ENCODE measurements at places on chromosomes 12 and 14. TPM values are rescaled to one million over a fixed set of nuclear protein-coding genes. Genes with fewer than 3 reads are reported as not detected.

The SMAGP gene
- 4.3 TPM for total RNA-seq

The FGF23 gene
- total RNA-seq = not detected

The VASH1 gene
- total RNA-seq = 5.6 TPM

- DNase-seq = no peak
These were observed 10.0 kb downstream of the MNAT1 start for GRCh38 chr14:60744566-60744965.

DNA sequence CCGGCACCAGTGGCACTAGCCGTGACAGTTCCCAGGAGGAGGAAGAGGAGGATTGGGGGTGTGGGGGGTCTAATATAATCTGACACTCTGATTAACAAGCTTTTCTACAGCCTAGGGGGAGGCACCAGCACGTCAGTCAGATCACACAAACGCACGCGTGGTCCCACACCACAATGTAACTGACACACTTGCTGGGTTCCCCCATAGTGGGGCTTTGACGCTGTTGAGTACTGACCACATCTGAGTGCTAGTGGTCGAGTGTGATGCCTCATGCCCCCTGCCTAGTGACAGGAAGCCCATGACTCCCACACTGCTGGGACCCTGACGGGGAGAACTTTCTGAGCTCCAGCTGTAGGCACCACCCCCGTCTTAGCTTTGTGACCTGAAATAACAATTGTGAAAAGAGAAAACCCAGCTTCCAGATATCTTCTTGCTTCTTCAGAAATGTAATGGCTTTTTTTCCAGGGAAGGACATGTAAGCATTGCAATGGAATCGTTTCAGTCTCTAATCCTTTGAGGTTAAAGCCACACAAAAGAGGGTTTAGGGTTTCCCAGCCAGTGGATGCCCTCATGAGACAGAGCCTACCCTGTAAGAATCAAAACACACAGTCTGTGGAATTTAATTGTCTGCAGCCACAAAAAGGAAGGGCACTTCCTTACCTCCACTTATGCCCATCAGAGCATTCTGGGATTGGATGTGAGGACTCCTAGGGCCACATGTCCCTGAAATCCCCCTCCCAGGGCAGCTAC, 183.9 kb downstream of the PIWIL1 start:
- DNase-seq = no peak

- no peak for DNase-seq
These were observed 141.0 kb upstream of the OVCH1 start for GRCh38 chr12:29638528-29638927.

- peak; percentile 14 for DNase-seq
These were observed 108.3 kb downstream of the NUAK1 start for GRCh38 chr12:106030210-106031071.

- no peak for DNase-seq
These were observed 54.2 kb downstream of the SUSD6 start for GRCh38 chr14:69665631-69666030.

GRCh38 chr12:20305470-20305869, 62.9 kb upstream of the PDE3A start:
- no peak for DNase-seq

DNA sequence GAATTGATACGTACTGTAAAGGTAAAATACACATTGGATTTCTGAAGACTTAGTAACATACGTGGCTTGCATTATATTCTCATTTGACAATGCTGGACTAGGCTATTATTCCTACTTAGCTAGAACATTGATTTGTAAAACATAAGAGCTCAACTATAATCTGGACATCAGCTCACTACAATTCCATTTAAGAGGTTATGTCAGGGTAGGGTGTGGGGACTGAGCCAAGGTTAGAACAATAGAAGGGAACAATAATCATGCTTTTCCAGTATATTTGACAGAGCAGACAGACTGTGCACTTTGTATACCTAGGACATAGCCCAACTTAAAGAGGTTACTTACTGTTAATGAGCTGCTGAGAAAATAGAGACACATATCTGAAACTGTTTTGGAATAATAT, 10.8 kb downstream of the ZCRB1 start:
- no peak for DNase-seq

GRCh38 chr14:24513009-24513408, 4.9 kb upstream of the CMA1 start:
- DNase-seq = no peak

- DNase-seq = peak; percentile 14
These were observed 69.2 kb upstream of the ARHGAP5 start for GRCh38 chr14:32007755-32008362.

DNA sequence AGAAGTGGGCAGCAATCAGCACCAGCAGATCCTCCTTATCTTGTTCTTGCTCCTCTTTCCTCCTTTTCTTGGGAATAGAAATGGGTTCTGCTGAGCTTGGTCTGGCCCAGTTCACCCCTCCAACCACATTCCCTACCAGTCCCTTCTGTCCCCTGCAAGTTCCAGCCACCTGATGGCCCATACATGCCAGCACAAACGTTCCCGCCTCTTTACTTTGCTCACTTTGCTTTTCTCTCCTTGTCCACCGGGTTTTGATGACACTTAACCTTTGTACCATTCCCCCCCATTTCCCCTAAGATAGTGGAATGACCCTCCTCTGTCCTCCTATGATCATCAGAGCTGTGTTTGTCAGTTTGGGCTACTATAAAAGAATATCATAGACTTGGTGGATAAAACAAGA, 23.4 kb upstream of the EML1 start:
- no peak for DNase-seq

DNA sequence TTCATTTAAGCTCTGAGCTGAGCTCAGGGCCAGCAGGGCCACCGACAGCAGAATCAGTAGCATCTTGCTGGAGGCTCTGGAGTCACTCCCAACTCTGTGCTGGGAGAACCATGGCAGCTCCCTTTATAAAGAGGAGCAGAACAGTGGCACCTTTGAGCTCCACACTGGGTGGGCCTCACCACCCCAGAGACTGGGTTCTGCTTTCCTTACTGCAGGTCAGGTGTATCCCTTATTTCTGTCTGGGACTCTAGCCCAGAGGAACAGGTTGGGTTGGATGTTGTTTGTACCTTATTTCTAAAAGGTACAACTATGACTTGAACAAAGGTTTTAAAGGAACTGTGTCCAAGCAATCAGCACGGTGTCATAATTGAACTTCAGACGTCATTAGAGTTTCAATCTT, at the start of gene PRB3:
TSS of gene PRB3 (minus strand) at position 101 of the 400 bp plus-strand sequence. CDS start at position 63, 38 bp downstream.
- no peak for DNase-seq

DNA sequence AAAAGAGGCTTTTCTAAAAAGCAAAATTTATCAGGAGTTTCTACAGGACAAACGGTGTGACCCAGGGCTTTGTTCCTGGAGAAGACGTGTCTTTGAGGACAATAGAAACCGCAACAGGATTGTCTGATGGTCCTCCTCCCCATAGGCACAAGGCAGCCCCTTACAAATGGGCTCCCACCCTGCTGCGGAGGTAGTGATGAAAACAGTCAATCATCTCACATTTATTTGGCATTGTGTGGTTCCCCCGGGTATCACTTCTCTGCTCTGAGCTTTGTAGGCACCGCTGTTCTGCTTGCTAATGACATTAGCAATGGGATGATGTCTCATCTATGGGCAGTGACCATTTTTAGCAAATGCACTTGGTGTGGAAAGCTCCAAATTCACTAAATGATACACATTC, 155.5 kb upstream of the TMPO start:
- DNase-seq = no peak

DNA sequence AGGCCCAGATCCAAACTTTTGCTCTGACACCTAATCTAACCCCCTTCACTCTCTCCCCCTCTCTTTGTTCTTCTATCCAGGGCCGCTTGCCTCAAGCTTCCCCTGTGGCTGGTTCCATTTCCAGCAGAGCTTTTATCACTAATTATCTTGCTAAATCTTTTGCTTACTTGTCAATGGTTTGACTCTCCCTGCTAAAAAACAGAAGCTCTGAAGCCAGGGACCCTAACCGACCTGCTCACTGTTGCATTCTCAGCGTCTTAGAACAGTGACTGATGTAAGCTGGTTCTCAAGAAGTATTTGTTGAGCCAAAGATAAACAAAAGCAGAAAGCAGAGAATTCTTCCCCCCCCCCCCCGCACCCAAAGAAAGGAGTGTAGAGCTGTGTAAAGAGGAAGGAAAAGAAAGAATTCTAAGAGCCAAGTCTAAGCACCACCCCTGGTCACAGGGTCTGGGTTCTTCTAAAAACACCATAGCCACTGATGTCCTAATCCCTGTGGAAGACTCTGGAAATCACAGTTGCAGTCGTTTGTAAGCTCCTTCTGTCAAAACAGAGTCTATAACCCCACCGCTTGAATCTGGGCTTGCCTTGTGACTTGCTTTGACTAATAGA, 385.8 kb downstream of the MED13L start:
- no peak for DNase-seq
